Progenitor cell of endocrine pancreas (in vitro differentiated cells): ENCODE measurements at places on chromosomes 12 and 14. TPM values are rescaled to one million over a fixed set of nuclear protein-coding genes. Genes with fewer than 3 reads are reported as not detected.

The ACSS3 gene
- total RNA-seq: 15.9 and 20.9 TPM in 2 replicates

The TSHR gene
- 0.24 TPM in 1 of 2 replicates, not detected in the other for total RNA-seq

The KRT74 gene
- total RNA-seq: not detected in 2 replicates

The SCNN1A gene
- total RNA-seq: 14.3 and 23.1 TPM in 2 replicates

The STYK1 gene
- 0.79 and 0.95 TPM in 2 replicates for total RNA-seq

The MUCL1 gene
- not detected in 2 replicates for total RNA-seq

The AQP2 gene
- 0.29 and 1.0 TPM in 2 replicates for total RNA-seq

The KRT1 gene
- not detected in 2 replicates for total RNA-seq

The GPRC5D gene
- not detected in 2 replicates for total RNA-seq

DNA sequence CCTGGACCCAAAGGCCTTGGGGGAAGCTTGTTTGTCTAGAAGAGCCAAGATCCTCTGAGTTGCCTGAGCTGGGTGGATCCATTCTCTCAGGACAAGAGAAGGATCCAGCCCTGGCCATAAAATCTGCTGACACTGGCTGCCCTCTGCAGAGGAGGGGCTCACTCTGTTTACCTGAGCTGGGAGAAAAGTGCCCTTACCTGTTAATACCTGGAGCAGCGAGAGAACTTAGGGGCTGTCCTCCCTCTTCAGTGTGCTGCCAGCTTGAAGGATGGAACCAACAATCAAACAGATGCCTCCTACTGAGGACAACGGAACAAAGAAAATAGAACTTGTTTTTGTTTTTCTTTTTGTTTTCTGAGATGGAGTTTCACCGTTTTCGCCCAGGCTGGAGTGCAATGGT lies 7.3 kb upstream of the KRT7 start:
- DNase-seq: no peak
- no peak overlapping the region for H3K27ac ChIP-seq
- H3K4me3 ChIP-seq: no peak overlapping the region
- peaks cover 27% of the 10 kb centered on the region for H3K4me1 ChIP-seq

GRCh38 chr14:90091393-90091792 lies 29.6 kb downstream of the KCNK13 start:
- H3K4me1 ChIP-seq: no peaks in the 10 kb centered on the region
- no peak overlapping the region for H3K4me3 ChIP-seq
- H3K36me3 ChIP-seq: peaks cover 1% of the 10 kb centered on the region
- no peak for DNase-seq

- H3K36me3 ChIP-seq: no peaks in the 10 kb centered on the region
- no peak for DNase-seq
- H3K4me3 ChIP-seq: no peak overlapping the region
- H3K27ac ChIP-seq: no peak overlapping the region
These were observed 2.2 kb upstream of the EML1 start for GRCh38 chr14:99790978-99791376.

DNA sequence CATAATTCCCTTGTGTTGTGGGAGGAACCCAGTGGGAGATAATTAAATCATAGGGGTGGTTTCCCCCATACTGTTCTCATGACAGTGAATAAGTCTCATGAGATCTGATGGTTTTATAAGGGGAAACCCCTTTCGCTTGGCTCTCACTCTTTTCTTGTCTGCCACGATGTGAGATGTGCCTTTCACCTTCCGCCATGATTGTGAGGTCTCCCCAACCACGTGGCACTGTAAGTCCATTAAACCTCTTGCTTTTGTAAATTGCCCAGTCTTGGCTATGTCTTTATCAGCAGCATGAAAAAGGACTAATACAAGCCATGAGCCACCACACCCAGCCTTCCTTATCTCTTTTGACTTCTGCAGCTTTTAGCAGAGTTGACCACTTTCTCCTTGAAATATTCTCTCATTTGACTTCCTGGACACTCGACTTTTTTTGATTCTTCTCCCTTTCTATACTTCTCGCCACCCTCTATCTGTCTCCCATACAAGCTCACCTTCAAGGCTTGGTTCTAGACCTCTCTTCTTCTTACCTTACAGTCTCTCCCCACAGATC lies 2.3 kb downstream of the MTERF2 start:
- no peak overlapping the region for H3K4me3 ChIP-seq
- no peak for DNase-seq
- H3K27ac ChIP-seq: no peak overlapping the region
- peaks cover 19% of the 10 kb centered on the region for H3K36me3 ChIP-seq

- H3K27me3 ChIP-seq: no peaks in the 10 kb centered on the region
- DNase-seq: no peak
- H3K27ac ChIP-seq: no peak overlapping the region
- no peaks in the 10 kb centered on the region for H3K36me3 ChIP-seq
- peaks cover 9% of the 10 kb centered on the region for H3K4me1 ChIP-seq
These were observed 1204.8 kb downstream of the GALC start for GRCh38 chr14:86788224-86788623.

DNA sequence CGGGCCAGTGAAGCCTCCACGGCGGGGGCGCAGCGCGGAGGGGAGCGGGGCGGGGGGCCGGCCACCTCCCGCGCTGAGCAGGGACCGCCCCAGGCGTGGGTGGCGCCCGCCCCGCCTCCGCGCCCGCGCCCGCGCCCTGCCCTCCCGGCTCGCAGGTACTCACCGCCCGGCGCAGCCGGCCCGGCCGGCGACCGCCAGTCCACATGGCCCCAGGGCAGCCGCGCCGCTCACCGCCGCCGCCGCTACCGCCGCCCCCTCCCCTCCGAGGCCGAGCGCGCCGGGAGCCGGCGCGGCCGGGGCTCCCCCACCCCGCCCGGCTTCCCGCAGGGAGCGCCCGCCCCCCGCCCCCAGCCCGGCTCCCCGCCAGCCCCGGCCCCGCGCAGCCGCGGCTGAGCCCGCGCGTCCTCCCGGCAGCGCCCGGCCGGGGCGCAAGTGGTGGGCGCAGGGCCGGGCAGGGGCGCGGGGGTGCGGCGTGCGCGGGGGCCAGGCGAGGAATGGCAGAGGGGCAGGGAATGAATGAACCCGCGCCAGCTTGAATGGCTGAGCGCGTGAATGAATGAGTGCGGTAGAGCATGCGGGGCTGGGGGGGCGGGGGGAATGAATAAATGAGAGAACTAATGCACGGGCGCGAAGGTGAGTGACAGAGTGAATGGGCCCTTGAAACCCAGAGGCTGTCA lies at the start of gene BEGAIN:
TSS of gene BEGAIN (minus strand) at position 332 of the 677 bp plus-strand sequence. CDS start at position 205, 127 bp downstream.
- peak within 1 kb of the TSS; percentile 65 for H3K4me3 ChIP-seq
- H3K27me3 ChIP-seq: peaks cover 77% of the 10 kb centered on the region
- no peak for DNase-seq
- H3K4me1 ChIP-seq: no peaks in the 10 kb centered on the region

DNA sequence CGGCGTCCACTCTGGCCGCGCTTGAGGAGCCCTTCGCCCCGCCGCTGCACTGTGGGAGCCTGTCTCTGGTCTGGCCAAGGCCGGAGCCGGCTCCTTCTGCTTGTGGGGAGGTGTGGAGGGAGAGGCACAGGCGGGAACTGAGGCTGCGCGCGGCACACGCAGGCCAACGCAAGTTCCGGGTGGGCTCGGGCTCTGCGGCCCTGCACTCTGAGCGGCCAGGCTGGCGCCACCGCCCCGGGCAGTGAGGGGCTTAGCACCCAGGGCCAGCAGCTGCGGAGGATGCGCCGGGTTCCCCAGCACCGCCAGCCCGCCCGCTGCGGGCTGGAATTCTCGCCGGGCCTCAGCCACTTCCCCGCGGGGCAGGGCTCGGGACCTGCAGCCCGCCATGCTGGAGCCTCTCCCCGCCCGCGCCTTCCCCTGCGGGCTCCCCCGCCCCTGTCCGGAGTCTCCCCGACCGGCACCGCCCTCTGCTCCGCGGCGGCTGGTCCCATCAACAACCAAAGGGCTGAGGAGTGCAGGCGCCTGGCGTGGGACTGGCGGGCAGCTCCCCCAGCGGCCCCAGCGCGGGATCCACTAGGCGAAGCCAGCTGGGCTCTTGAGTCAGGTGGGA lies 921.2 kb upstream of the FOXG1 start:
- H3K27ac ChIP-seq: no peak overlapping the region
- H3K36me3 ChIP-seq: no peaks in the 10 kb centered on the region
- no peaks in the 10 kb centered on the region for H3K27me3 ChIP-seq
- peak overlapping the region; percentile 8 for H3K4me3 ChIP-seq
- DNase-seq: no peak
- no peaks in the 10 kb centered on the region for H3K4me1 ChIP-seq

GRCh38 chr12:39816671-39817185 lies 197.1 kb upstream of the ABCD2 start:
- no peak overlapping the region for H3K4me3 ChIP-seq
- H3K36me3 ChIP-seq: peaks cover 2% of the 10 kb centered on the region
- no peak for DNase-seq
- no peaks in the 10 kb centered on the region for H3K27me3 ChIP-seq

GRCh38 chr12:6771091-6771495 lies 1.2 kb upstream of the LAG3 start:
- H3K27me3 ChIP-seq: peaks cover 46% of the 10 kb centered on the region
- no peak overlapping the region for H3K4me3 ChIP-seq

DNA sequence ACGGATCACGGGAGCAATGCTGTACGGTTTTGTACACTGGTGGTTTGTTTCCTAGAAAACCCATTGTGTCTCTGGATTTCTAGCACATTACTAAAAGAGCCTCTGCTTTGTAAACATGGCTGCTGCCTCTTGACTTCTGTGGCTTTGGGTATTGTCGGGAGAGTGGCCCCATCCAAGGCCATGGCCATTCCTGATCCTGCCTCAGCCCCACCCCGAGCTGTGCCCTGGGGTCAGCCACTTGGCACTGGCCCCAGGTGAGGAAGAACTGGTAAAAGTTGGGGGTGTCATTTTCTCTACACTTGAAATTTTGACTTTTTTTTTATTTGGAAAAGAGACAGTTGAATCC lies 36.5 kb downstream of the SLC8B1 start:
- peaks cover 5% of the 10 kb centered on the region for H3K4me1 ChIP-seq
- no peak overlapping the region for H3K27ac ChIP-seq
- H3K36me3 ChIP-seq: no peaks in the 10 kb centered on the region
- no peak overlapping the region for H3K4me3 ChIP-seq
- H3K27me3 ChIP-seq: no peaks in the 10 kb centered on the region

DNA sequence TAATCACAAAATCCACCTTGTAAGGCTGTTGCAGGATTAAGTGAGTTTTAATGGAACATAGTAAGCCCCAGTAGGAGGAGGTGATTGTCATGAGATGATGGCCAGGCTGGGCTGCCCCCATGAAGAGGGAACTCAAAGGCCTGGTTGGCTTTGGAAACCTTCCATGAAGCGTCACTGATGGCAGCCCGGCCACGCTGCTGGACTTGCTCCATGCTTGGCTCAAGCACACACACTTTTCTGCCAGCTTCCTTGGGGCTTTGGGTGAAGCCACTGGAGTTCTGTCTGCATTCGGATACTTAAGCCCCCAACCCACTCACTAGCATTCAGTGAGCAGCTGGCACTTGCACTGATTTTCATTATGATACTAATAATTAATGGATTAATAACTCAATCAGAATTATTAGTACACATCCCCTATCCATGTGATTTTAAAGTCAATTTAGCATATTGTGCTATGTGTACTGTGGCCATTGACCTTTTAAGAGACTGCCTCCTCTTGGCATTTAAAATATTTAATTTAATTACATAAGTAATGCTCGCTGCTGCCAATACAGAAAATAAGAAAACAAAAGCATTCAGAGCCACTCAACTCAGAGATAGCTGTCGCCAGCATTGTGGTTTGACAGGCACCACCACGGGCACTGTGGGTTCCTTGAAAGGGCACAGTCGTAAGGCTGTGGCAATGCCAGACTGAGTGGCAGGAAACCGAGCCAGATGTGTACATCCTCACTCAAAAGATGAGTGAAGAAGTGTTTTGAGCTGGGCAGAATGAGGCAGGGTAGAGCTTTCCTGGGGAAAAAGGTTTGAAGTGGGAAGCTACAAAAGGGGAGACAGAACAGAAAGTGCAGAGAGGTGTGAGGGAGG lies 15.9 kb downstream of the KRT85 start:
- H3K4me1 ChIP-seq: peaks cover 17% of the 10 kb centered on the region
- peaks cover 37% of the 10 kb centered on the region for H3K27me3 ChIP-seq
- no peak overlapping the region for H3K4me3 ChIP-seq

- peaks cover 9% of the 10 kb centered on the region for H3K4me1 ChIP-seq
- H3K27me3 ChIP-seq: no peaks in the 10 kb centered on the region
- no peaks in the 10 kb centered on the region for H3K36me3 ChIP-seq
- DNase-seq: no peak
- no peak overlapping the region for H3K27ac ChIP-seq
These were observed 71.2 kb downstream of the VCPKMT start for GRCh38 chr14:50045039-50045711.

GRCh38 chr12:39958377-39958776 lies 147.5 kb downstream of the SLC2A13 start:
- H3K27ac ChIP-seq: no peak overlapping the region
- H3K4me3 ChIP-seq: no peak overlapping the region
- no peaks in the 10 kb centered on the region for H3K4me1 ChIP-seq
- H3K36me3 ChIP-seq: no peaks in the 10 kb centered on the region
- DNase-seq: no peak

- no peak overlapping the region for H3K27ac ChIP-seq
- H3K27me3 ChIP-seq: peaks cover 10% of the 10 kb centered on the region
- H3K36me3 ChIP-seq: no peaks in the 10 kb centered on the region
- H3K4me3 ChIP-seq: no peak overlapping the region
- DNase-seq: no peak
These were observed 42.9 kb upstream of the VRK1 start for GRCh38 chr14:96754162-96754844.

GRCh38 chr12:132279184-132279889 lies 50.1 kb downstream of the GALNT9 start:
- H3K27ac ChIP-seq: no peak overlapping the region
- no peaks in the 10 kb centered on the region for H3K36me3 ChIP-seq
- no peak for DNase-seq
- H3K27me3 ChIP-seq: peaks cover 38% of the 10 kb centered on the region

GRCh38 chr14:38866461-38866860 lies 236.6 kb downstream of the SEC23A start:
- peaks cover 13% of the 10 kb centered on the region for H3K27me3 ChIP-seq
- no peak overlapping the region for H3K4me3 ChIP-seq
- DNase-seq: no peak
- no peak overlapping the region for H3K27ac ChIP-seq
- H3K36me3 ChIP-seq: peaks cover 2% of the 10 kb centered on the region
- peaks cover 45% of the 10 kb centered on the region for H3K4me1 ChIP-seq

DNA sequence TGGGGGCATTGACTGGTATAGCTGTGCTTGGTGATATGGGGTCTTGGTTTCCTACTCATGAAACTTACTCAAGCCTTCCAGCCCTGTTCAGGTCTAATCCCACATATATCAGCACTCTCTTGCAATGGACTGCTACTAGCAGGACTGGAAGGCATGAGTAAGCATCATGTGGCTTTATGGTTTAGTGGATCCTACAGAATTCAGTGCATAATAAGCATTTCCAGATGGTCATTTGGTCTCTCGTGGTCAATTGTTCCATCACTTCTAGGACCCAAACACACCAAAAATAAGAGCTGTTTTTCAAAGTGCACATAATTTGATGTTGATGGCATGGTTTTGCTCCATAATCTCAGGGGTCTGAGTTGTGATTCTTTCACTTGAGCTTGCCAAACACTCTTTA lies 114.4 kb downstream of the LMNTD1 start:
- H3K4me1 ChIP-seq: no peaks in the 10 kb centered on the region
- no peaks in the 10 kb centered on the region for H3K36me3 ChIP-seq
- no peak for DNase-seq
- H3K27me3 ChIP-seq: peaks cover 3% of the 10 kb centered on the region

DNA sequence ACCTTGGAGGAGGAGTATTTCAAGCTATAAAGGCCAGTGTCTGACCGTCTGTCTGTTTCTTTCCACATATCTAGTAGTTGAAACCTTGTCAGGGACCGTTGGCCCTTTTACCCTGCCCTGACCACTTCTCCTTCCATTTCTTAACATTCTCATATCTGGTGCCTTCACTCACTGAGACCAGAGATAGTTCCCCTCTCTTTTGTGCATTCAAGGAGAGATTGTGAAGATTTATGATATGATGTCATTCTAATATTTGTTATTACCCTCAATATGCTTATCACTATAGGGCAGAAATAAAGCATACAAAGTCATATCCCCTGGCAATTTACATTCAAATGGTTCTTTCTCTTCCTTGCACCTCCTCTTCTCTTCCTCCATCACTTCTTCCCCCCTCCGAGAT lies 83.3 kb downstream of the PLXNC1 start:
- no peak for DNase-seq
- no peaks in the 10 kb centered on the region for H3K27me3 ChIP-seq
- no peak overlapping the region for H3K27ac ChIP-seq
- H3K4me3 ChIP-seq: no peak overlapping the region
- peaks cover 9% of the 10 kb centered on the region for H3K36me3 ChIP-seq
